Stimulated activated naive CD8-positive, alpha-beta T cell treated with anti-CD3 and anti-CD28 coated beads, Interleukin-15, Interleukin-2, amounts not matched to agents 100 U/mL and 50 U/mL, for 24 hours (primary cell): ENCODE measurements at places on chromosomes 2 and 18.

DNA sequence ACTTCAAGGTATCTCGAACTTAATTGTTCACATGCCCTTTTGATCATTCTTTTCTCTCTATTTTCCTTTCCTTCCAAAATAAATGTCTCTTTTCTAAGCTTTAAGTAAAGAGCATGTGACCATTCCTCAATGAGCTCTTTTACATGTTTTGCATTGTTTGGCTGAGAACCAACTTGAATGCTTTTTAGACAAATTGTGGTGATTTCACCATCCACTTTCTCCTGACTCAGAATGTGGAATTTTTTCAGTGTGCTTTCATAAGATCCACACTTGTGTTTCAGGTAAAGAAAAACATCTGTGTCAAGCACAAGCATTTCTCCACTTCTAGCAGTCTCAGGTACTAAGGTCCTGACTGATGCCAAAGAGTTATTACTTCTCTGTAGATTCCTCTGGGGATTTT lies 10.7 kb downstream of the RBM43 start:
- DNase-seq = no peak

GRCh38 chr2:118808429-118808809 lies 39.0 kb downstream of the EN1 start:
- no peak for DNase-seq

- DNase-seq = no peak
These were observed 824.2 kb upstream of the FAM98A start for GRCh38 chr2:34423301-34423700.

DNA sequence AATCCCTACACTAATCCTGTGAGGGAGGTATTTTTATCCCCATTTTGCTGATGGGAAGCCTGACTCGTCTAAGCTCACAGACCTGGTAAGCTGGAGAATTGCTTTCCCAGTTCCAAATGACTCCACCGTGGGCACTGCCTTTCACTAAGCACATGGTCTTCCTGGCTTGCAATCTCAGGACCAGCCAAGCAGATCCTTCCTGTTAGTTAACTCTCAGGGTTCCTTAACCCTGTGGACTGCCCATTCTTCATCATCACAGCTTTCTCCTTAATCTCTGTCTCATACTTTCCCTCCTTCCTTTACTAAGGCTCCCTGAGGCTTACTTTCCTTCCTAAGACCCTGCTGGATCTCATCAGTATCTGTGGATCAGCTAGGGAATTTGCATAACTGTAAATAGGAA lies 122.2 kb upstream of the ZEB2 start:
- no peak for DNase-seq

DNA sequence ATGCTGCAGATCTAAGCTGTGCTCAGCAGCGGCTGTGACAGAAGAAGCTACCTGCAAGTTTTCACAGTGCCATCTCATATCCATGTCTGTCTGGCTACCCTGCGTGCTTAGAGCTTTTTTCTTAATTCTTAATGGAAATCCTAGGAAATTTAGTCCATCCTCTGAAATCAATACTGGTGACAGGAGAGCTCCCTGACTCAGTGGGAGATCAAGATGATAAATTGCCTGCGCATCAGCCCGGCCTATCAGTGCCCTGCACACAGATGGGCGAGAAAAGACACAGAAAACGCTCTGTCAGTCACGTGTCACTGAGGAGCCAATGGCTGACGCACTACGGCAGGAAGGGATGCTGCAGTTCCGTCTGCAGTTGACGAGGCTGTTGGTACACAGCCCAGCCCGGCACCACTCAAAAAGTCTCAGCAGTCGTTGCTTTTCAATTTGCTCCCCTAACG lies 819.6 kb upstream of the FSHR start:
- DNase-seq = peak; percentile 39

DNA sequence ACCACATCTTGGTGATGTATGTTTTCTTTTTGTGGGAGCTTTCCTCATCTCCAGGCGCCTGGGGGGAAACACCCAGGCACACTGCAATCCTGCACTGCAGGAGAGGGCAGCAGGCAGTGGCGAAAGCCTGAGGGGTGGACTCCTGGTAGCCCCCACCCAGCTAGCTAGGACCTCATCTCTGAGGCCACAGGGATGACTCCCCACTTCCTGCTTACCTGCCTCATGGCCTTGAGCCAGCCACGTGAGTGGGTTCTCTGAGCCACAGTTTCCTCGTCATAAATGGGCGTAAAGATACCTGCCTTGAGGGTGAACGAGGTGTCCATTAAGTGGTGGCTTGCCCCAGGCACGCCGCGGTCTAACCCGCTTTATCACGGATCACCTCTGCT lies 19.1 kb downstream of the TRAF3IP1 start:
- DNase-seq = no peak
